ENCODE measurements at places on chromosomes 1 and 21. TPM values are rescaled to one million over a fixed set of nuclear protein-coding genes. Genes with fewer than 3 reads are reported as not detected.

The HUNK gene
- total RNA-seq: 0.42 TPM

The UQCRHL gene
- 2.0 TPM for total RNA-seq

DNA sequence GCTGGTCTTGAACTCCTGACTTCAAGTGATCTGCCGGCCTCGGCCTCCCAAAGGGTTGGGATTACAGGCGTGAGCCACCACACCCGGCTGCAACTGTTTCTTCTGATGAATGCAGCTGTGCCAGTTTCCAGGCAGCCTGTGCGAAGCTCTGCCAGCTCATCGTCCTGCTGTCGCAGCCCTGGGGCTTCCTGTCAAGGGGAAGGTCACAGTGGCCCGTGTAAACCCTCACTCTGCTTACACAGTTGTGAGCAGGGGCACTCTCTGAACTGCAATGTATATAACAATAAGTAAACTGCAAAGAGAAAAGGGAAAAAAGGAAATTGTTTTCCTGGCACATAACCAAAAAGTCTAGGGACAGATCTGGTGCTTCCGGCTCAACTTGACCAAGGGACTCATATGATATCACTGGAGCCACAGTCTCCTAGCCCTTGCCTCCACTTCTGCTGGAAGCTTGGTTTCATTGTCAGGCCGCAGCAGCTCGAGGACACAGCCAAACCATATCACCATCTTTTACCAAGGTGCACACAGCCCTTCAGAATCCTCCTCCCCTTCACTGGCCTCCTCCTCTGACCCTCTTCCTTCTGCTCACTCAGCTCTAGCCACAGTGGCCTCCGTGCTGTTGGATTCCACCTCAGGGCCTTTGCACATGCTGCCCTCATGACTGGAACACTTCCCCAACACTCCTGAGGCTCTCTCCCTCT, 22.8 kb upstream of the LBR start:
- peaks cover 42% of the 10 kb centered on the region for H3K4me1 ChIP-seq
- H3K27me3 ChIP-seq: no peaks in the 10 kb centered on the region
- DNase-seq: no peak
- H3K4me3 ChIP-seq: no peak overlapping the region

DNA sequence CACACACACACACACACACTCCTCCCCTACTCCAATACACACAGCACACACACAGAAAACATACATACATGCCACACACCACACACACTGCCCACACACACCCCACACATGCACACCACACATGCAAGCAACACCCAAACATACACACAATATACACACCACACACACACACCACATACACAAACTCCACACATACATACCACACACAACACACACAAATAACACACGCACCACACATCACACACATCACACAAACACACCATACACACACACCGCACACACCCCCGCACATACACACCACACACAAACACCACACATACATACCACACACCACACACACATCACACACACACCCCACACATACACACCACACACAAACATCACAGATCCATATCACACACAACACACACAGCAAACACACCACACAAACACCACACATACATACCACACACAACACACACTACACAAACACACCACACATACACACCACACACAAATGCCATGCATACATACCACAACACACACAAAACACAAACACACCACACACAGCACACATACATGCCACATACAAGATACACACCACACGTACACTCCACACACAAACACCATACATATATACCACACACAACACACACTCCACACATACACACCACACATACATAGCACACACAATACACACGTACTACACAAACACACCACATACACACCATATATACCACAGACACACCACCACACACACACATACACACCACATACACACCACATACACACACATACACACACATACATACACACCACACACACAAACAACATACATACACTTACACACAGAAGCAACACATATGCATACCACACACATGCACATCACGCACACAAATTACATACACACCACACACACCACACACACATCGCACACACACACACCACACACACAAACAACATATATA, 932 bp upstream of the RAB7B start:
- peaks cover 15% of the 10 kb centered on the region for H3K4me1 ChIP-seq
- peaks cover 5% of the 10 kb centered on the region for H3K27me3 ChIP-seq
- H3K27ac ChIP-seq: no peak overlapping the region
- H3K4me3 ChIP-seq: no peak overlapping the region

The ZNF683 gene
- total RNA-seq: 0.32 TPM

DNA sequence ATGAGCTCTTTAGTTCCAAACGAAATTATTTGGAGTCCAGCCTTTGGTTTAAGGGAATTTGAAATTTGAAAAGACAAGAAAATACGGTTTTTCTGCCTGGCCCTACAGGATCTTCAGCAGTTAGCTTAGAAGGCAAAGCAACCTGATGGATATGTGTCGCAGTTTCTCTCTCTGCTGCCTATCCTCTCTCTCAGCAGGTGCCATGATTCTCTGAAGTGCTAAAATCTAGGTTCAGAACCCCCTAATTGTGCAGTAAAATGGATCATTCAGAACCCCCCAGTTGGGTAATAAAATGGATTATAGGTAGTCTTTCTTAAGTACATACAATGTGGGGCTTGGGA, 446 bp upstream of the DEPDC1 start:
- peaks cover 47% of the 10 kb centered on the region for H3K27me3 ChIP-seq
- H3K4me3 ChIP-seq: peak overlapping the region; percentile 84
- peaks cover 9% of the 10 kb centered on the region for H3K4me1 ChIP-seq
- DNase-seq: no peak
- no peaks in the 10 kb centered on the region for H3K36me3 ChIP-seq
- H3K27ac ChIP-seq: no peak overlapping the region

DNA sequence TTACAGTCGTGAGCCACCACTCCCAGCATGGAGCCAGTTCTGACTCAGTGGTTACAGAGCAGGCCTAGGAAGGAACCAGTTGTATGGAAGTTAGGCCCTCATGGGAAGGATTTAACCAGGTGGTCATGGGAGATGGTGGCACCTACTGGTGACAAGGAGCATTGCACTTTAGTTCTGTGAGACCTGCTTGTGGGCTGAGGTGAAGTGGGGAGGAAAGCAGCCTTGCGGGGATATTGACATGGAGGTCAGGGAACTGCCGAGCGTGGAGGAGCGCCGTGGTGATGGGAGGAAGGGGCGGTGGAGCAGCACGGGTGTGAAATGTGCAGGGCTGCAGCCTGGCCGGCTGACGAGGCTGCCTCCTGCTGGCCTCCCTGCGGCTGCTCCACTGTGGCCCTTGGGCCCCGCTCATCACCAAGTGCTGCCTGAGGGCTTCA, 100.4 kb downstream of the GALNT2 start:
- H3K4me3 ChIP-seq: no peak overlapping the region
- H3K4me1 ChIP-seq: peaks cover 41% of the 10 kb centered on the region
- H3K27ac ChIP-seq: peak overlapping the region; percentile 12
- H3K27me3 ChIP-seq: no peaks in the 10 kb centered on the region
- DNase-seq: peak; percentile 23
- H3K36me3 ChIP-seq: no peaks in the 10 kb centered on the region

- H3K27me3 ChIP-seq: no peaks in the 10 kb centered on the region
- no peak for DNase-seq
- H3K4me3 ChIP-seq: no peak overlapping the region
- no peaks in the 10 kb centered on the region for H3K4me1 ChIP-seq
Observed at GRCh38 chr1:67575861-67576260, 109.1 kb upstream of the GADD45A start.

- peaks cover 29% of the 10 kb centered on the region for H3K4me1 ChIP-seq
- no peak overlapping the region for H3K4me3 ChIP-seq
- no peaks in the 10 kb centered on the region for H3K27me3 ChIP-seq
- H3K27ac ChIP-seq: no peak overlapping the region
- no peak for DNase-seq
- H3K36me3 ChIP-seq: peaks cover 8% of the 10 kb centered on the region
Observed at GRCh38 chr1:19363536-19364152, 51.5 kb downstream of the SLC66A1 start.

DNA sequence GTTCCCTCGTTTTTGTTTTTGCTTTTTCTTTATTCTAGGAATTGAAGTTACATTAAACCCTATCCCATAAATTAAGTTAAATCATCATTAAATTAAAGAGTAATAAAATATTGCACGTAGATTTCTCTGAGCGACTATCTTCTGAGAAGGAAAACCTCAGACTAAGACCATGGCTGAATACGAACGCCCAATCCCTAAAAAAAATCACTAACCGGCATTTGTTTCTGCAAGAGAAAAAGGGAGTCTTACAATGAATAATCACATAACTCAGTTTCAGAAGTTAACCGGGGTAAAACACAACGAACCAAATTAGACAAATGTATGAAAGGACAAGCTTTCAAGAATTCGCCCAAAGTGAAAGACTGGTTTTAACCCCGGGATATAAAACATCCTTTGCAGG, 1.3 kb downstream of the PIK3R3 start:
- no peak overlapping the region for H3K27ac ChIP-seq
- no peaks in the 10 kb centered on the region for H3K36me3 ChIP-seq
- no peak for DNase-seq
- peak overlapping the region; percentile 38 for H3K4me3 ChIP-seq
- peaks cover 81% of the 10 kb centered on the region for H3K27me3 ChIP-seq

The AZIN2 gene
- 1.8 TPM for total RNA-seq

- H3K27me3 ChIP-seq: no peaks in the 10 kb centered on the region
- peaks cover 2% of the 10 kb centered on the region for H3K4me1 ChIP-seq
- no peak for DNase-seq
- H3K4me3 ChIP-seq: no peak overlapping the region
- H3K36me3 ChIP-seq: no peaks in the 10 kb centered on the region
- no peak overlapping the region for H3K27ac ChIP-seq
Observed at GRCh38 chr1:206839006-206839560, 26.3 kb upstream of the IL20 start.
